ENCODE measurements at places on chromosomes 1 and 21.

DNA sequence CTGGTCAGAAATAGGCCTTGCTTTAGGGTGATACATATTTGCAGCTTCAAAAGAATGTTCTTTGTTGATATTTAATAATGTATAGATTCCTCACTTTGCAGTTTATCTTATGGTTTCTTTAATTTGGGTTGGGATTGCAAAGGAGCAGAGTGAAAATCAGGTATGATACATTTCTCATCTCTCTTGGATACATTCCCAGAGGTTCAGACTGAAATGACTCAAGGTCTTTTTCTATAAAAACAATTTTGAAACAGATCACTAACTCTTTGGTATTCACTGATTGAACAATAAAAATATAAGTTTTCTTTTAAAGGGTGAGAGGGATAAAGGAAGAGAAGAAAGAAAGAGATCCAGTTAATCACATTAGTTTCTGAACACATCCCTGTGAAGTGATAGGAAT is 606.5 kb upstream of the CAMK1G start:
- DNase-seq = peak; percentile 34

DNA sequence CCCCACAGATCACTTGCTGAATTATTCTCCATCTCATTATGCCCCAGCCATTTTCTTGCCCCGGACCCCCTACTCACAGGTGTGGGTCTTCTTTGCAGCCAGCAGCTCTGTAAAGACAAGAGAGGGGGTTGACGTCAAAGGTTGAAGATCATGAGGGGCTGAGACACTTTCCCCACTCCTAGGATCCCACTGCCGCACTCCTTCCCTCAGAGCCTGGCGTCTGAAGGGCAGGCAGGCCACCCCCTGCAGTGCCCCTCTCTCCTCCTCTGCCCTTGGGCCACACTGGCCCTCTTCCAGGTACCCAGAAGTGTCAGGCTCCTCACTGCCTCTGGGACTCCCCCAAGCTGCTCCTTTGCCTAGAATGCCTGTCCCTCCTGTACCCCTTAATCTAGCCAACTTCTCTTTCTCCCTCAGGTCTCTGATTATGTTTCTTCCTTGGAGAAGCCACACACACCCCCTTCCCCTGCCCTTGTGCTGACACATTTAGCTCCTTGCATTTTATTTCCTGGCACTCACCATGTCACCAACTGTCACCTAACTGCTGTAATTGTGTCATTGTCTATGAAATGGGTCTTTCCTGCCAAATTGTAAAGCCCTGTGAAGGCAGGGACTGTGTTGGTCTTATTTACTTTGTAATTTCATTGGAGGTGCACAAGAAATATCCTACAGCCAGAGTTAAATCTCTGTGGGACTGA is 2.1 kb downstream of the RORC start:
- no peak for DNase-seq

- peak; percentile 57 for DNase-seq
Observed at GRCh38 chr1:58782178-58783089, 1.4 kb downstream of the JUN start.

DNA sequence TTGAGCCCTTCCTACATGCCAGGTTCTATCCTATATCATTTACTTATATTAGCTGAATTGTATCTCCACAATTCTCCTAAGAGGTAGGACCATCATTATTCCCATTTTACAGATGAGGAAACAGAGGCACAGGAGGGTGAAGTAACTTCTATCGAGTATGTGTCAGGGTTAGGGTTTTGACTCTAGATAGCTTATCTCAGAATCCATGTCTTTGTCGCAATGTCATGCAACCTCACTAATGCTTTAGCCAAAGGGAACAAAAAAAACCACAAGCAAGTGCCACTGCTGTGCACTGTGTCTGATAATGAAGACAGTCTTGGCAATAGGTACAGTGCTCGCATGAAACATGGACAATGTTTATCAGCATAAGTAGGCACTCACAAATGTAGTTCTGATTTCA is 95.4 kb upstream of the CLDN14 start:
- no peak for DNase-seq

DNA sequence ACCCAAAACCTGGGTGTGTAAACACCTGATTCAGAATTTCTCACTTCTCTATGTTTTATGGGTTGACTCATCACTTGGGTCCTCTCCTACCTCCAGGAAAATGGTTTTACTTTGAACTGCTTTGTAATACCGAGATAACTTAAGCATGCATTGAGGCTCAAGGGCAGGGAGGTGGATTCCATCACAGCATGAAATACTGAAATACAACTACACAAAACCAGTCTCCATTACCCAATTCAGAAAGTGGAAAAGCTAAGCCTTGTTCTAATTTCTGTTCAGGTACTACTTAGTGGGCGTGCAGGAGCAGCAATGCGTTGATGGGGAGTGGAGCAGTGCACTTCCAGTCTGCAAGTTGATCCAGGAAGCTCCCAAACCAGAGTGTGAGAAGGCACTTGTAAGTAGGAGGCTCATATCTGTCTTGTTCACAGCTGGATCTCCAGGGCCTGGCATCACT is 6.1 kb upstream of the C4BPA start:
- DNase-seq = no peak
